ENCODE measurements at places on chromosomes 3 and 15.

DNA sequence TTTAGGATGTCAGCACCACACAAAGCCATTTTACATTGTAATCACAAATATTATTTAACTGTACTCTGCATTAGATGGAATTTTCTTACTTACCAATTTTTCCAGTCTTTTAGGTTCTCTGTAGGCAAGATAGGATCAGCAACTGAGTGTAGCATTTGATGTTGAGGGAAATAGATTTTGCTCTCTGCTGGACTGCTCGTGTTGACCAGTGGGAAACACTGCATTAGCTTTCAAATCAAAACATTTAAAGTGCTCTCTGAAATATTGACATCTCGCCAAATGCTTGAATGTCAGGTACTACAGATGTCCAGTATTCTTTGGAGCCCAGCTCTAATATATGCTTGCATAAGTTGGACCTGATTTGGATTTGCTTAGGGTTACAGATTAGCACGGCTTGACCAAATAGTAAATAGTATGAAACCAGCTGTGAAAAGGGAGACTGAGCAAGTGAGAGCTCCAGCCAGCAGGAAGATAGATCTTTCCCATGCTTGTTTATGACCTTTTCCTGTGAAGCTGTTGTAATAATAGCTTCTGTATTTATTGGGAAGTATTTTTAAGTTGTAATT is 29.5 kb downstream of the P2RY14 start:
- no peak for DNase-seq

GRCh38 chr3:111635403-111635802 is 40.3 kb upstream of the ZBED2 start:
- DNase-seq = no peak

DNA sequence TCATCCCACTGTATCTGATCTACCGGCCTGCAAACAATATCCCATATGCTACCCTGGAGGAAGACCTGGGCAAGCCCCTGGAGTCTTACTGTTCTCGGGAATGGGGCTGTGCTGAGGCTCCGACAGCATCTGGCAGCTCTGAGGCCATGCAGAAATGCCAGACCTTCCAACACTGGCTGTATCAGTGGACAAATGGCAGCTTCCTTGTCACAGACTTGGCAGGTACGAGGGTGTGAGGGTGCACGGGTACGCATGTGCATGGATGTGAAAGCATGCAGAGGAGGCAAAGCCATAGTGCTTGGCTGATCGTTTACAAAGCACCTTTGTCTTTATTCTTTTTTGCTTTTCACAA is 20.0 kb upstream of the SLC28A1 start:
- no peak for DNase-seq

- no peak for DNase-seq
Measured at GRCh38 chr15:78364233-78364632, 24.1 kb downstream of the CRABP1 start.

- peak; percentile 32 for DNase-seq
Measured at GRCh38 chr3:108388136-108389132, 92.1 kb downstream of the HHLA2 start.

DNA sequence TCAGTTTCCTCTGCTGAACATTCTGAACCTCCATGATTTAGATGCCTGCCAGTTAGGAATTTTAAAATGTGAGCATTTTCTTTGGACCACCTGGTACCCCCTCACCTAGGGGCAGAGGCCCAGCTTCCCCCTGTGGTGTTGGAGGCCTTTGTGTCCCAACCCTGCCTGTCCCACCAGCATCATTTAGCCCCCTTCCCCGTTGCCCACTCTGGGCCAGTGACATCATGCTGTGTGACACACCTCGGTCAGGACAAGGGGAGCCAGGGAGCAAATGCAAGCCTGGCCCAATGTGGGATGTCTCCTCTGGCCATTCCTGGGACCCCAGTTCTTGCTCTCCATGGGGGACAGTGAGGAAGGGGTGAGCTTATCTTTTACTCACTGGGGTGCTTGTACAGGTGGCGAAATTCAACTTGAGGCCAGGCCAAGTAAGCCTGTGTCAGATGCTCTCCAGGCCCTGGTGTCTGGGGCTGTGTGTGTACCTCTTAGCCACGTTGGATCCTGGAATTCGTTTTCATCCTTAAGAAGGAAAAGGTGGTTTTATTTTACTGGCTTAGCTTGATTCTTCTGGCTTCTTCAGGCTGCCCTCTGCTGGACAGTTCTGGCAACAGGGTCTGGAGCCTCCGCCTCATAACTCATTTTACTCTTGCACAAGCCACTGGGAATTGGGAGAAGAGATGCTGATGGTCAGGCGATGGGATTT is 49.7 kb upstream of the MYZAP start:
- no peak for DNase-seq

Data from T-helper 2 cell treated with Interferon-gamma antibody and Interleukin-4, amounts not matched to agents 5 μg/mL and 100 μg/mL, for 36 hours (primary cell).